AG04450 (cell line): ENCODE measurements at places on chromosomes 7 and 10.

GRCh38 chr7:36312064-36312914 lies 77.4 kb upstream of the ANLN start:
- DNase-seq: no peak

GRCh38 chr10:69372126-69372980 lies 44.4 kb downstream of the TACR2 start:
- no peak for DNase-seq

DNA sequence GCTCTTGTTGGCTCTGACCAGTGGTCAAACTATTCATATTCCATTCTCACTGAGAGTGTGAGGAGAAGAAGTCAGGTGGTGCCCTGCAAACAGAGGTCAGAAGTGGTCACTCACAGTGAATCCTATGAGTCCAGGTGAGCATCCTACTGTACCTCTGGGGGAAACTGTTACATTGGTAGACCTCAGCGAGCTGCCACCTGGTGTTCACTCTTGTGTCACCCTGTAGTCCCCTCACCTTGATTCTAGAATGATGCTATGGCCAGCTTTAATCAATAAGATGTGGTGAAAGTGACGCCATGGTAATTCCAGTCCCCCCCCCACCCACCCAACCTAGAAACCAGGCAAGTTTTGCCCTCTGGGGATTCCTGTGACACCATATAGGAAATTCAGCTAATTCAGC lies 1.2 kb upstream of the AMPH start:
- DNase-seq: no peak

DNA sequence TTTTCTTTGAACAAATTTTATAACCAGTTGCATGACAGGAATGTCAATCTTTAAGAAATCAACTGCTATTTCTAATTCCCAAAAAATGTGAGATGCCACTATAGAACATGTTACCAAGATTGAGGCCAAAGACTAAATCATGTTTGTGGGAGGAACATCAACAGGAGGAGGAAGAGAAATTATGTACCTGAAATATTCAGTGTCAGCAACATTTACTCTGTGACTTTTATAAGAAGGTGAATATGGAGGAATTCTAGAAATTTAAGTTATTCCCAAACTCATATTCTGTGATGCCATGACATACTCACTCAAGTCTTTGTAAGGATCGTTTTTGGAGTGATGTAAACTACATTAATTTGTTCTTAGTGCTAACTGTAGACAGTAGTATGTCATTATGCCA lies 408.4 kb downstream of the SH2D4B start:
- DNase-seq: no peak

- DNase-seq: no peak
Observed at GRCh38 chr10:54905578-54906192, 104.7 kb upstream of the PCDH15 start.

DNA sequence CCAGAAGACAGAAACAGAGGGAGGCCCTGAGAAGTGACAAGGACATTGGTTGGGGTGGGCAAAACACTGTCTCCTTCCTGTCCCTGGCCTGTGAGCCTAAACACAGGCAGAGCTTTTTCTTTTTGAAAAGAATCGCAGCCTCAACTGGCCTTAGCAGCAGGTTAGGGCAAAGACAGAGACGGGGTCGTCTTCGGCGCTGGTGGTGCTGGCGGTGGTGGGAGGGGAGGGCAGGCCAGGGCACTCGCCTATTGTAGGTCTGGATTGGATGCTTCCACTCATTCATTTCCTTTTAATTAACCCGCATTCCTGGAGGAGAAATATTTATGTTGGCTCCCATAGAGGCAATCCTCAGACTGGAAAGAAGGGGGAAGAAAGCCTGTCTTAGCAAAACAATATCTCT lies 22.6 kb downstream of the WNT8B start:
- no peak for DNase-seq
